PC-9 (cell line): ENCODE measurements at places on chromosomes 11 and 22. TPM values are rescaled to one million over a fixed set of nuclear protein-coding genes. Genes with fewer than 3 reads are reported as not detected.
A peak's percentile ranks its signal among the peaks of the same experiment; 100 is the strongest.

Gene ABCG4
- total RNA-seq, result 0.11 TPM in 1 of 2 replicates, not detected in the other

Gene GSTT2
- 0.79 TPM in 1 of 2 replicates, not detected in the other for total RNA-seq

Gene MIOX
- 1.4 and 1.5 TPM in 2 replicates for total RNA-seq

Gene PDE3B
- not detected in 2 replicates for total RNA-seq

Gene KDM4E
- total RNA-seq, result not detected in 2 replicates

Gene MMP1
- 0.35 TPM in 1 of 2 replicates, not detected in the other for total RNA-seq

DNA sequence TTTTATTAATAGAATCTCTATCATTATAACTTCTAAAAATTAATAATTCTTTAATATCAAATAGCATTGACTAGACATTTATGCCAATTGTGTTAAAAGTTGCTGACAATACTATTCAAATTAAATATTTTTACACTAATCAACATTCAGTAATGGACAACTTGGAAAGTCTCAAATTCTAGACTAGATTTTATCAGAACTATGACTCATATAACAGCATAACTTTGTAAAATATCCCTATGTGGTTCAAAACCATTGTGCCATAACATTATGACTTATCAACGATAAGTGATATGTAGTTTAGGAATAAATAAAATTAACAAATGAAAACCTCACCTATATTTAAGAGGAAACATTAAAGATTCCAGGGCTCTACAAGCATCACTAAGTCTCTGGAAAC, 291.8 kb downstream of the SBF2 start:
- H3K36me3 ChIP-seq, result no peaks in the 10 kb centered on the region
- no peaks in the 10 kb centered on the region for H3K4me1 ChIP-seq
- no peak for DNase-seq
- H3K27me3 ChIP-seq, result no peaks in the 10 kb centered on the region

DNA sequence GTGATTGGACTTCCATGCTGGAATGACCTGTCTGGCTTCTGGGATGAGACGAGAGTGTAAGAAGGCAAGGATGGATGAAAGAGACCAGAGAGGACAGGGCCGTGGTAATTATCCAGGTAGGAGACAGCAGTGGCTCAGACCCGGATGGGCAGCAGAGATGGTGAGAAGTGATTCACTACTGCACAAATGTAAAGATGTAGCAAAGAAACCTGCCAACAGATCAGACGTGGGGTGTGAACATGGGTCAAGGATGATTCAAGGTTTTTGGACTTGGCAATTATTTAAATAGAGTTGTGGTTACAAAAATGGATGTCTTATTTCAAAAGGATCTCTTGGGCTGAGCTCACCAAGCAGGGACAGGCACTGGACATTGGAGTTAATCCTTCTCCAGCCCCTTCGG, 32.7 kb downstream of the RIBC2 start:
- H3K4me3 ChIP-seq, result no peak overlapping the region
- no peaks in the 10 kb centered on the region for H3K27me3 ChIP-seq
- DNase-seq, result no peak
- no peaks in the 10 kb centered on the region for H3K36me3 ChIP-seq
- no peak overlapping the region for H3K27ac ChIP-seq

DNA sequence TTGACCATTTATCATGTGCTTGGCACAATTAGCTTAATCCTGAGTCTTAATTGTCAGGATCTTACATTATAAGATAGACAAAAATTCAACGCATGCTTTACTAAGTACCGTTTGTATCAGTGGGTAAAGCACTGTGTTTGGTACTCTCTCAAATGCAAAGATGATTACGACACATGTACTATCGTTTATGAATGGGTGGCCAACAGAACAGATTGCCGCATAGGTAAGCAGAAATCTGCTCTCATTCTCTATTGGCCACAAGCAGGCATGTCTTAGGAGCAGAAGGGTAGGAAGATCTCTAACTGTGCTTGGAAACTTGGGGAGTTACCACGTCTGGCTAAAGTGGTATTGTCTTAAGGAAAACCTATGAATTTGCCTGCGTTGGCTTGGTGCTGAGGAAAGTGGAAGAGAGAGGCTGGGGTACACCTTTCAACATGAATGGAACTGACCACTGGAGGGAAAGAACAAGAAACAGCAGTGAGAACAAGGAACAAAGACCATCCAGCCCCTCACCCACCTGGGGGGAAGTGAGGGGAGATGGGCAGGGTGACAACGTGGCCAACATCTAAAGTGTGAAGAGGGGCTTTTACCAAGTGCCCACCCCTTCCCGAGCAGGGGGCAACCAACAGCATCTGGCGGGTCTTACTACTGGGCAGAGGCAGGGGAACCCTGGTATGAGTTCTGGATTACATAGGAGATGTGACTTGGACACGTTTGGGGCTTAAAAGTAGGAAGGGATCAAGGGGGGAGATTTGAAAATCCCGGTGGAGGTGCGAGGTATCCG, 1.0 kb upstream of the TUBA8 start:
- no peaks in the 10 kb centered on the region for H3K4me1 ChIP-seq
- H3K27me3 ChIP-seq, result no peaks in the 10 kb centered on the region
- no peak overlapping the region for H3K4me3 ChIP-seq
- no peak for DNase-seq
- H3K36me3 ChIP-seq, result no peaks in the 10 kb centered on the region
- H3K27ac ChIP-seq, result no peak overlapping the region

DNA sequence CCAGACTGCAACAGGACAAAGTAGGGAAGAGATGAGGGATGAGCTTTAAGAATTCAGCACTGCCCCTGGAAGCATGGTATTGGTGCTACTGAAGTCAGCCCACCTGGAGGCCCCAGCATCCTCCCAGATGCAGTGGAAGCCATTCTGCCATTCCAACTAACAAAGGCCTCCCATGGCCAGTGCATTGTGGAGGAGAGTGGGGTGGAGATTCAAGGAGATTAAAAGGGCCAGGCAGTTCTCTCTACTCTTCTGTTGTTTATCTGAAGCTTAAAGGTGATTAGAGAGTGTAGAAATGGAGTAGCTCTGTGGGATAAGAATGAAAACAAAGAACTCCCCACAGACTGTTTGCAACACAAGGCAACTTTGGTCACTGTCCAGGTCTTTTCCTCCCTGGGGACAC, 24.1 kb upstream of the TSKU start:
- 0 out of 2 replicates have a peak, but pooled peaks cover 10% of the 10 kb centered on the region for H3K36me3 ChIP-seq
- no peaks in the 10 kb centered on the region for H3K27me3 ChIP-seq
- no peak overlapping the region for H3K27ac ChIP-seq
- H3K4me3 ChIP-seq, result no peak overlapping the region

- no peak overlapping the region for H3K4me3 ChIP-seq
- H3K27ac ChIP-seq, result no peak overlapping the region
- no peaks in the 10 kb centered on the region for H3K27me3 ChIP-seq
- no peak for DNase-seq
- peaks cover 10% of the 10 kb centered on the region for H3K4me1 ChIP-seq
- H3K36me3 ChIP-seq, result no peaks in the 10 kb centered on the region
Measured at GRCh38 chr11:396948-397548, 3.0 kb downstream of the PKP3 start.

GRCh38 chr11:103608566-103608965, 427.9 kb upstream of the DDI1 start:
- H3K4me3 ChIP-seq, result no peak overlapping the region
- DNase-seq, result no peak
- H3K36me3 ChIP-seq, result no peaks in the 10 kb centered on the region; the same call in 1 of the 2 replicates
- H3K27ac ChIP-seq, result 0 out of 2 replicates have a peak overlapping the region, but pooled peaks have one; percentile 2
- H3K27me3 ChIP-seq, result no peaks in the 10 kb centered on the region

- no peaks in the 10 kb centered on the region for H3K27me3 ChIP-seq
- no peak overlapping the region for H3K4me3 ChIP-seq
- peak overlapping the region; percentile 70 for H3K27ac ChIP-seq
- peaks cover 35% of the 10 kb centered on the region for H3K4me1 ChIP-seq
Measured at GRCh38 chr22:36839356-36840073, 21.3 kb upstream of the NCF4 start.

DNA sequence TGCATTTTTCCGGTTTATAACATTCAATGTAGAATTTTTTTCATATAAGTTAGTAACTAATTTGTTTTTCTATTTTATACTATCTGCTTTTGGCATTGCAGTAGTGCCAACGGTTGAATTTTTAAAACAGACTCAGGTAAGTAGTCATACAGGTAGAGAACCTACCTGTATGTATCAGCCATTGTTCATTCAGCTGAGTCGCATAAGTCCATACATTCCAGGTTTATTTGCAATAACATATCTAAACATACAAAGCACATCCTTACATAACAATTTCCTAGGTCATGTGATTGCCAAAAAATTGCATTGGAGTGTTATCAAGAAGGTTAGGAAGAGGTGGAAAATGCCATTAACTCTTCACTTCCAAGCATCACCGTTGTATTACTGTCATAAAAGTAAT, 1059.3 kb upstream of the CNTN5 start:
- no peak overlapping the region for H3K4me3 ChIP-seq
- peaks cover 10% of the 10 kb centered on the region for H3K4me1 ChIP-seq
- H3K27ac ChIP-seq, result no peak overlapping the region
- no peaks in the 10 kb centered on the region for H3K27me3 ChIP-seq
- H3K36me3 ChIP-seq, result no peaks in the 10 kb centered on the region
- no peak for DNase-seq

DNA sequence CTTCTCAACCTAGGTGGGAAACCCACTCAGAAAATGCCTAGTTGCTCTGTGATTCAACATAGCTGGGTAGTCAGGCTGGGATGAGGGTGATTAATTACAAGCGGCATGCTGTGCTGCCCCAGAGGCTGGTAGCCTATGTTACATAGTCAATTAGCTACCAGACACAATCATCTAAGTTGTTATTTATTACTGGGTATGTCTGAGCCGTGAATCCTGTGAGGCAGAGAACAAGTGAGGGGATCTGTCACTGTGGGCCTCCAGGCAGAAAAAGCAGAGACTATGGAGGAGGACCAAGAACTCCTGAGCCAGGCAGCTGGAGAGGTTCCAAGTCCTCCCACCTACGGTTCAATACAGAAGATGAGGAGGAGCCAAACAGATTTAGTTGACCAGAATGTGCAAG, 186.6 kb upstream of the BDNF start:
- DNase-seq, result no peak
- no peaks in the 10 kb centered on the region for H3K36me3 ChIP-seq
- H3K4me3 ChIP-seq, result no peak overlapping the region
- H3K27ac ChIP-seq, result no peak overlapping the region
- H3K4me1 ChIP-seq, result peaks cover 16% of the 10 kb centered on the region

DNA sequence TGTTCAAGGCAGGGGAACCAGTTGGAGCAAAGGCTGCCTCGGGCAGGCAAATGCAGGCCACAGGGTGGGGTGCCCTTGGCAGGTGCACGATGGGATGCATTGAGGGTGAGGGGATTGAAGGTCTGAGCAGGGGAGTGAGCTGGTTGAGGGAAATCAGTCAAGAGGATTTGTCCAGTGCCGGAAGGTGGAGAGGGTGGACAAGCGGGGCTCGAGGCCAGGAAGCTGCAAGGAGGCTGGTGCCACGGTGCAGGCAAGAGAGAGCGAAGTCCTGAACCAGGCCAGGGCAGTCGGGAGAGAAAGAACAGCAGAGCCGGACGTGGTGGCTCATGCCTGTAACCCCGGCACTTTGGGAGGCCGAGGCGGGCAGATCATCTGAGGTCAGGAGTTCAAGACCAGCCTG, 10.4 kb upstream of the MS4A10 start:
- no peak for DNase-seq
- H3K27me3 ChIP-seq, result peaks cover 51% of the 10 kb centered on the region
- H3K4me1 ChIP-seq, result no peaks in the 10 kb centered on the region
- no peak overlapping the region for H3K4me3 ChIP-seq
- no peak overlapping the region for H3K27ac ChIP-seq

- H3K27me3 ChIP-seq, result no peaks in the 10 kb centered on the region
- no peak overlapping the region for H3K4me3 ChIP-seq
- no peak overlapping the region for H3K27ac ChIP-seq
- no peaks in the 10 kb centered on the region for H3K36me3 ChIP-seq
Measured at GRCh38 chr11:122042981-122043380, 73.0 kb downstream of the BLID start.

- peaks cover 5% of the 10 kb centered on the region; the same call in 1 of the 2 replicates for H3K27me3 ChIP-seq
- H3K4me3 ChIP-seq, result no peak overlapping the region
- no peak for DNase-seq
- no peak overlapping the region for H3K27ac ChIP-seq
Measured at GRCh38 chr11:72283947-72284346, 40.0 kb upstream of the PHOX2A start.
